ENCODE measurements at places on chromosomes 16 and 17.

DNA sequence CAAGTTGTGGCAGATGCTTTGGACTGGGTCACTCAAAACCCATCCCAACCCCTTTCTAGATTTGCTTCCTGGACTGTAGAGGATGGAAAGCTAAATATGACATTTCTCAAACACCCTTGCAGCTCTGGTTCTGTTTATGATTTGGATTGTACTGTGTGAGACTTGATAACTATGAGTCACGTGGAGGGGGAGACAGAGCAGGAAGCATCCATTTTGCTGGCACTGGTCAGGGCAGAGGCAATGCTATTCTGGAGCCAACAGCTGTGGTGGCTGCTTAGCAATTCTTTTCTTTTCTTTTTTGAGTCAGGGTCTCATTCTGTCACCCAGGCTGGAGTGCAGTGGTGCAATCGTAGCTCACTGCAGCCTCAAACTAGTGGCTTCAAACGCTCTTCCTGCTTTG lies 13.6 kb upstream of the TERF2 start:
- DNase-seq, result peak; percentile 23

GRCh38 chr17:76485569-76485968 lies 15.7 kb downstream of the RHBDF2 start:
- DNase-seq, result no peak

DNA sequence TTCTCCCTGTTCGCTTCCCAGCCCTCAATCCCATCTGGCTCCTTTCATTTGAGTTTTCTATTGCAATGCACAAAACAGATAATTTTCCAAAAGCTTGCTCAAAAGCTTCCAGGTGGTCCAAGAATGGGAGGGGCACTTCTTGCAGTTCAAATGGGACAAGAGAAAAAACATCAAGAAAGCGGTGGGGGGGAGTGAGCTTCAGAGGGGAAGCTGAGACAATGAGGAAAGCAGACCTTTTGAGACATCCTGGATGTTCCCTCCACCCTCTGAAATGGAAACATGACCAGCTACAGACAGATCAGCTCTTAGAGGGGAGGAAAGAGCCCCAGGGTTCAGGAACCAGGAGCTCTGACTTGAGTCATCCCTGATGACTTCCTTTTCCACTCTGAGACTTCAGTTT lies 368.2 kb downstream of the SLC39A11 start:
- DNase-seq, result no peak

DNA sequence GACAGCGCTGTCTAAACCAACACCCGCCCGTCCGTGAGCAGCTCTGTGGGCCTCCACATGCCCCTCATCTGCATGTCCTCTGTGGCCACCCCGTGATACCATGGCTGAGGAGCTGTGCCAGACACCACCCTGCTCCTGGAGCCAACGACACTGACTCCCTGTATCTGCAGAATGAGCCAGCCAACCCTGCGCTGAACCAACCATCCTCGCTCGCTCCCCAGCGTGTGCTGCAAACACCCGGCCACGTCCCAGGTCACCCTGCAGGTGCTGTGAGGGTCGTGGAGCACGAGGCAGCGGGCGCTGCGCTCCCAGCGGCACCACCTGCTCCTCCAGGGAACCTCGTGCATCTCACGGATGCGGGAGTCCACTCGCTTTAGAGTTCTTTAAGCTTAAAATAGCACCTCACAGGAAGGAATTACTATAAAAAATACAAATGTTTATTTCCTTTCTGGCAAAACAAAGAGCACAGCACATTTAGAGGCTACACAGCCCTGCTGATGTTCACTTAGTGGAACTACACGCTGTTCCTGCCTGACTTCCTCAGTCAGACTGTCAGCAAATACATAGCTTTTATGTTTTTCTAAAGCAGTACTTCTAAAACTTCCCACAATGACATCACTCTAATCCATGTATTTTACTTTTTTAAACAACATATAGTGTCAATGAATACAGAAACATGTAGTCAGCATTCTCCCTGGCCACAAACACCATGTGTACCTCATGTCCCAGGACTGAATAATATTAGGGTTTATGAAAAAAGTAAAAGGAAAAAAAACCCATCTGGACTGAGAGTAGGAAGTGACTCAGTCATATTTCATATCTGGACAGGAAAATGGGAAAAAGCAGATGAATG lies 43.5 kb downstream of the MAP1LC3B start:
- DNase-seq, result no peak

- no peak for DNase-seq
Measured at GRCh38 chr16:70151391-70151790, 22.2 kb upstream of the CLEC18C start.

- DNase-seq, result no peak
Measured at GRCh38 chr16:67281536-67282446, 2.5 kb downstream of the PLEKHG4 start.

- DNase-seq, result no peak
Measured at GRCh38 chr16:64679976-64680690, 441.7 kb downstream of the CDH11 start.

DNA sequence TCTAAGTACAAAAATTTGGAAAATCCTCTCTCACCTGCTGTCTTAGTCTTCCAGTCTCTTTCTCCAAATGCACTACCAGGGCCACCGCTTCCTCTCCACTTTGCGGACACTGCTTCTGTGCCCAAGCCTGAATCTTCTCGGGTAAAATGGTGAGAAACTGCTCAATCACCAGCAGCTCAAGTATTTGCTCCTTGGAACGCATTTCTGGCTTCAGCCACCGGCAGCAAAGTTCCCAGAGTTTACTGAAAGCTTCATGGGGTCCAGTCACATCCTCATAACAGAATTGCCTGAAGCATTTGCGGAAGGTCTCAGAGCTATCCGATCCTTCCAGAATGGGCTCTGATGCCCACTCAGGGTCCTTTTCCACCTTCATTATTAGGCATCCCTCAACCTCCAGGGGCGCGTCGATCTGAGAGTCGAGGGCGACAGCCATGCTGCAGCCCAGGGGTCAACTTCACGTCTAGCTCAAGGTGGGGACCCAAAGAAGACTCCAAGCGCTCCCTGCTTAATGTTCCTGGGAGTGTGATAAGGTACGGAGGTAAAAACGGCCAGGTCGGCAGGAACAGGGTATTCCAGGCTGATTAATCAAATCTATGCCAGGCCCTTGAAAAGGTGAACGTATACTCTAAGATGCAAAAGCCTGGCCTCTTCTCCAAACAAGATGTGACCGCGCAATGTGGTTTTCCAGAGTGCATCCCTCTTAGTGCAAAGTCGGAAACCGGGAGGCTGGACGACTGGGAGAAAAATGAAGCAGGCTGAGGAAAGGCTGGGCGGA lies 763 bp downstream of the ZKSCAN2 start:
- DNase-seq, result peak; percentile 36

DNA sequence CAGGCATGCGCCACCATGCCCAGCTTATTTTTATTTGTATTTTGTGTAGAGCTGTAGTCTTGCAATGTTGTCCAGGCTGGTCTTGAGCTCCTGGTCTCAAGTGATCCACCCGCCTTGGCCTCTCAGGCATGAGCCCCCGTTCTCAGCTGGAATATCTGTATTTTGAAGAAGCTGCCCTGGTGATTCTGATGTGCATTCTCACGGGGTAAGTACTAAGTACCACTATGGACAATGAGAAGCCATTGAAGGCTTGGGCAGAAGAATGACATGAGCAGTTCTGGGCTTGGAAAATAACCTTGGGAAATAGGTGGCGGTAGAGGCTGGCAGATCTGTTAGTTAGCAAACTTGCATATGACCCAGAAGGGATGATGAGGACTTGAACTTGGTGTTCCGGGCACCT lies 15.6 kb upstream of the NKD1 start:
- DNase-seq, result no peak

DNA sequence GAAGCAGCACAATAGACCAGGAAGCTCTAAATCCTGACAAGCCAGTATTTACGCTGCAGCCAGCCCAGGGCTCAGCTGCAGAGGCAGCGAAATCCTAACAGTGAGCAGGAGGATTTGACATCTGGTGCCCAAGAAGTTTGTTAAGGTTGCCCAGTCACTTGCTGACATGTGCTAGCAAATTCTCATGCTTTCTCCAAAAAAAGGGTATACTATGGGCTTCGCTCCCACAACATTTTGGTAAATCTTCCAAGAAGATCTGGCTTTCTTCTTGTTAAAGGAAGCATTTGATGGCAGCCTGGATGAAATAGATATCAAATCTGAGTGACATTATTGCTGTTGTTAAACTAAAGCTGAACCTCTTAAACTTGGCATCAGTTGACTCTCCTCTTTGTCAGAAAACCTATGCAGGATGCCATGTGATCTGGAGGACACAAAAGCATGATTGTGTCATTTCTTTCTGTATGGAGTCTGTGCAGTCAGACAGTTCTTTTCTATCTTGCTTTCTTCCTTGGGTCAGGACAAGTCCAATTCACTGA lies 949.7 kb upstream of the RBFOX1 start:
- DNase-seq, result no peak

DNA sequence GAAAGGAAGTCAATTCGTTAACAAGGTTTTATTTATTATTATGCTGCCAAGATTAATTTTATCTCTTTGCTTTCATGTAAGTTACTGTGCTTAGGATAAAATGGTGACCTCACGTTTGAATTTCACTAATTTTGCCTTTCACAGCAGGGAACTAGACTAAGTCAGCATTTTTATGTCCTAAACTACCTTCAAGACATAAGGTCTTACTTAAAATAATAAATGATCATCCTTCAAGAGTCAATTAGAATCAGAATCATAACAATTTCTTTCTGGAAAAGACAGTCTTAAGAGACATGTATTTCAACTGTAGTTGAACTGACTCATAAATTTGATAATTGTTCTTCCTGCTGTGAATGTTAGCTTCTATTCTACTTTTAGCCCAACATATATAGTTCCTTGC lies 893.8 kb downstream of the KCNJ2 start:
- DNase-seq, result no peak

DNA sequence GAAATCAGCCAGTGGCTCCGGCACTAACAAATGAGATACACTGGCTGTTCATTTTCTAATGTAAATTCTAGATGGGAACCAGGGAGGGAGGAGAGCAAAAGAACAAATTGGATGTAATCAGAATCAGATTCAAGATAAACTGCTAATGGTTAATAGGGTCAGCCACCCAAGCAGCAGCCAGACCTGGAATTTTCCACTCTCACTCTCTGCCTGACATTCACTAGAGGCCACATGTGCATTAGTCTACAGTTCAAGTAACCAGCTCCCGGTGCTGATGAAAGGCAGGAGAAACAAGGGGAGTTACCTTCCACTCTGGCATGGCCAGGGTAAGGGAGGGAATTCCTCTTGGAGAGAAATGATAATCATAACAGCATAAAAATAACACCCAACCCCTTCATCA lies 597.7 kb downstream of the TOX3 start:
- DNase-seq, result no peak

DNA sequence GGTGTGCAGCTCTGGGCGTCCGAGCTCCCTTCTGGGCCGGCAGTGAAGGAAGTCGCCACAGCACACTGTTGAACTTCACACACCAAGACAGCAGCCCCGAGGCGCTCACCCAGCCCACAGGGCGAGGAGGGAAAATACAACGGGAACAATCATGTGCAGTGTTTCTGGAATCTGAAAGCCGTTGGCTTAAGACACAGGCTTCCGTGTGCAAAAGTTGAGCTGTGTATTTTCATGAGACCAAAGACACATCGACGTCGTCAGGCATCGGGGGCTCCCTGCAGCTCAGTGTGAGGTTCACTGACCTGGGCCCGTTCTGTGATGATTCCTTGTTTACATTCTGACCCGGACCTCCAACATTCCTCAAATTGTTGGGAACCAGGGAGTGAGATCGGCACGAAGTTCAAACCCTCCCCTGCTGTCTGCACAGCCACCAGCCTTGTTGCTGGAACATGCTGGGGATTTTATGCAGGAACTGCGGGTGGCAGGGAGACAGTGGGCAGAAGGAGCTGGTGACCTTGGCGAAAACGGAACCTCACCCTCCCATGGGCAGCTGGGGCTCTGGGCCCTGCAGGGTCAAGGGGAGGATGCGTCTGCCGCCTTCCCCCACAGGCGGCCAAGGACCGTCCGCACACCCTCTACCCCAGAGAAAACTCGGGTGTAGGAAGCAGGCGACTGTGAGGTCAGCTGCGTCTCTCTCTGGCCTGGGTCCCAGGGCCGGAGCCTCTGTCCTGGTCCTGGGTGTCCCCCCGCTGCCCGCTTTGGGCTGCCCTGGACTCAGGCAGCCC lies 72.2 kb downstream of the METRNL start:
- no peak for DNase-seq

- no peak for DNase-seq
Measured at GRCh38 chr16:24685539-24686432, 43.7 kb upstream of the TNRC6A start.

DNA sequence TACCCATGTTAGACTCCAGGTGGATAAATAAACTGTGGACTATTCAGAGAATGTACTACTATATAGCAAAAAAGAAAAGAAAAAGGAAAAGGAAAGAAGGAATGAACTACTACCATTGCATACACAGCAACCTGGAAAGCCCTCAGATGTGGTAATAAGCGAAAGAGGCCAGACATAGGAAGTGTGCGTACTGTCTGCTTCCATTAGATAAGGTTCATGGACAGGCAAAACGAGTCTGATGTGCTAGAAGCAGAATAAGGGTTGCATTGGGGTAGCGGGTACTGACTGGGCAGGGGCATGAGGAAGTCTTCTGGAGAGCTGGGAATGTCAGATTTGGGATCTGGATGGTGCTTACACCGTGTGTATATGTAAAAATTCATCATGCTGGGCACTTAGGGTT lies 21.8 kb downstream of the CLEC16A start:
- DNase-seq, result no peak
